Inflammatory macrophage treated with lipopolysaccharide for 4 hours (primary cell): ENCODE measurements at places on chromosomes 16 and 17.

- peak; percentile 19 for DNase-seq
Measured at GRCh38 chr17:39197380-39198185, at the start of gene CACNB1. CACNB1 (minus strand) TSS chr17:39197669; CDS start chr17:39197495, 174 bp downstream.

DNA sequence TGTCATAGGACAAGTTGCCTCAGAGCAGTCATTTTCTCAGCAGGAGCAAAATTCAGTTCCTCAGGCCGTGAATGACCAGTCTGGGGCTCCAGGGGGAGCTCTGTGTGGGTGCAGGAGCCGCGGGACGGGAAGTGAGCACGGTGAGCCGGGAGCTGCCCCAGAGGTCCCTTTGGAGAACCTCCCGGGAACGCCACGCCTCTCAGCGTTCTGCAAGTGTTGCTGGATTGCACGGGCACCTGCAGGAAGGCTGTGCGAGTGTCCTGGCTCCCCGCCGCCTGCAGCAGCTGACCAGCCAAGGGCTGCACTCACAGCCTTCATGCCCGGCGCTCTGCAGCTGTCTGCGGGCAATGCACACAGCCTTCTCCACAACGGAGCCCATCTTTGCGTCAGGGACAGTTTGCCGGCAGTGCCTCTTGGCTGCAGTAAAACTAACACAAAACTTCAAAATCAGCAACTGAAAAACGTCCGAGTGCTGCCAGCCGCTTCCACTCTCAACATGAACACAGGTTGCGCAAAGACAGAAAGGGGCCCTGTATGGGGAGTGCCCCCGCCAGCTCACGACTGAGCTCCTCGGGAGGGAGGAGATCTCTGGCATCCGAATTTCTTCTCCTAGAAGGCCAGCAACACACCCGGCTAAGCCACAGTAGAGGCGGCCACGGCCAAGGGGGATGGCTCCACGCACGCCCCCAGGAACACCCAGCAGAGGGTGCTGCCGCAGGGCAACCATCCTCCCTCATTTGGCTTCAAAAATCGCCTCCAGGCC is 16.0 kb downstream of the NDUFAF8 start:
- peak; percentile 86 for DNase-seq

DNA sequence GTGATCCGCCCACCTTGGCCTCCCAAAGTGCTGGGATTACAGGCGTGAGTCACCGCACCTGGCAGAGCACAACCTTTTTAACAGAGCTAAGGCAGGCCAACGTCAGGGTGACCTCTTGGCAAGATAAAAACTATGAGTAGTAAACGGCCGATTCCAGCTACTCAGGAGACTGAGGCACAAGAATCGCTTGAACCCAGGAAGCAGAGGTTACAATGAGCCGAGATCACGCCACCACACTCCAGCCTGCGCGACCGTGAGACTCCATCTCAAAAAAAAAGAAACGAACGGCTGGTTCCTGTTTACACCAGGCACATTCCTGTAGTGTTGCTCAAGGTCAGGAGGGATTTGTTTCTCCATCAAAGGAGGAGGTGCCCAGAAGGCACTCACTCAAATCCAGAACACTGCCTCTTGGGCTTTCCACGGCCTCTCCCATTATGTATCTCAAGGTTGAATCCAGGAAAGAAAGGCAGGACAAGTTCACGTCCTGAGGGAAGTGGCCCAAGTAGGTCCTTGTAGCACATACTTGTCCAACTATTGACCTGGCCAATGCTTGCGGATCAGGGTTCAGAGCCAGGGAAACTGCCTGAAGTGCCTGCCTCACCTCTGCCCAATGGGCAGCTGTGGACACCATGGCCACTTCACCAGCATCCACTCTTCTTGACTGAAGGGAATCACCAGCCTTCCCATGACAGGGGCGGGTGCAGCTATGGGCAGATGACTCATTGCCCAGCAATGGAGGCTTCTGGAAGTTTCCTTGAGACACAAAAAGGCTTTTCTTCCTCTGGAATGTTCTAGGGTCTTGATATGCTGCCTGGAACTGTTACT is 13.5 kb downstream of the KNOP1 start:
- peak; percentile 32 for DNase-seq

DNA sequence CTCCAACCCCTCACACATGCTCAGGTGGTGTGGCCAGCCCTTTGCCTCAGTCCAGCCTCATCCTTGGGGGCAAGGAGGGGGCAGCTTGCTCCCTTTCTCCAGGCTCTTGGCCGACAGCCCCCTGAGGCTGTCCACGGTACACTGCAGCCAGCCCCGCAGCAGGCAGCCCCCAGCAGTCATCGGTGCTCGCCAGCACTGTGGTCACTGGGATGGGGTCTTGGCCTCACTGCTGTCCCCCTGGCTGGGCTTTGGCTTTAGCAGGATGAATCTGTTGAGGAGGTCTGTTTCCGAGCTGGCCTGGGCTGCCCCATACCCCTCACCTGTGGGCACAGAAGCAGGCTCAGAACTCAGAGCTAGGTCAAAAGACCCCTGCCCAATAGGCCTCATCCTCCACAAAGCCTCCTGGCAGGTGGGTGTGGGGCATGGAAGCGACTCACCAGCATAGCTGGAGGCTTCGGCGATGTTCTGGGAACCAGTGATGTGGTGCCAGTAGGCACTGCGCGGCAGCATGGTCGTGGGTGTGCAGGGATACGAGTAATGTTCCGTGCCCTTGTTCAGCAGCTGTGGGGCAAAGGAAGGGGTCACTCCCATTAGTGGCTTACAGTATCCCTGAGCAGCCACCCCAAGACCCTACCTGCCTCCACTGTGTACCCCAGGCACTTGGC is 10.8 kb downstream of the POLR2C start:
- no peak for DNase-seq

DNA sequence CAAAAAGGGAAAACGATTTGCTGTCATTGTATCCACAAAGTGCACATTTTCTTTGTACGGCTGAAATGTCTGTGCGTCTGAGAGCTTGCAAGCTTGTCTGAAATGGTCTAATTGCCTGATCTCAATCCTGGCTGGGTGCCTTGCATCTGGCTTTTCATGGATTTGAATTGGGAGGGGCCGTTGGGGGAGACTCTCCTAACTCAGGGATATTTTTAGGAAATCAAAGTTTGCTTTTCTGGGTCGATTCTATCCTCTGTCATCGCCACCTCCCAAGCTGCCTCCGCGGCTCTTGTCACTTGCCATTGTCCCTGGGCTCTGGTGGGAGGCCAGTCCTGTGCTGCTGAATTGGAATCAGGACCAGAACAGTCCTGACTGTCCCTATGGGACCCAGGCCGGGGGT is 33.3 kb upstream of the MGAT5B start:
- DNase-seq: no peak

- no peak for DNase-seq
Measured at GRCh38 chr16:58960484-58960883, 226.4 kb upstream of the GOT2 start.

GRCh38 chr17:77957235-77957856 is 1.2 kb upstream of the TNRC6C start:
- peak; percentile 68 for DNase-seq

DNA sequence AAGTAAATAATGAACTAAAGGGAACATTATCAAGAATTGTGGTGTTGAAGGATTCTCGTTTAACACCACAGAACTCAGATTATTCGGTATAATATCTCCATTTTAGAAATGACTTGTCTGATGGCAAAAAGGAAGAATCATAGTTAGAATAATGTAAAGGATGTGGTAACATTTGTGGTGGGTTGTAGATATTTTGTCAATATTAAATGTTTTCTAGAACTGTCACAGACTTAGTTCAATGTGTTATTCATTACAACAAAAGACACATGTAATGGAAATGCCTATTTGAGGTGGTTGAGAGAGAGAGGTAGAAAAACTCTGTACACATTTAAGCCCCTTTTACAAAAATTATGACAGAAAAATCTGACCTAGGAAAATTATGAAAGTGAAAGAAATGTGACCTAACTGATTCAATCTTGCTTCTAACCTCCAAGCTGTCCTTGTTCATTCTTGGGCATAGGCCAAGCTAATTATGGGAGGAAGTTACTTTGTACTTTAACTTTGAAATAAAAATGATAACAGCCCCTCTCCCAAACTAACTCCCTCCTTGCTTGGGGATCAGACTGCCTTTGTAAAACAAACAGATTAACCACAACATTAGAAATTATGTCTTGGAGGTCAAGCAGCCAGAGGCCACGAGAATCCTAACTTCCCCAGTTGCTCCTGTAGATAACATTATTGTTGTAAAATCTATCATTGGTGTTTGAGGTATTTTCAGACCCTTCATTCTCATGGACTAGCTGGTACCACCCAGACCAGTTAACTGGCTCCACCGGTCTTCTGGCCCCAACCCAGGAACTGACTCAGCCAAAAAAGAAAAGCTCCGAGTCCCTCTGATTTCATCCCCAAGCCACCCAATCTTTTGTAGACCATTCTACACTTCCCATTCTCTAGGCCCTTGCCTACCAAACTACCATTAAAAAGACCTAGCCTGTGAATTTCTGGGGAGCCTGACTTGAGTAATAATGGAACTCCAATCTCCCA is 1287.8 kb upstream of the CDH8 start:
- no peak for DNase-seq

DNA sequence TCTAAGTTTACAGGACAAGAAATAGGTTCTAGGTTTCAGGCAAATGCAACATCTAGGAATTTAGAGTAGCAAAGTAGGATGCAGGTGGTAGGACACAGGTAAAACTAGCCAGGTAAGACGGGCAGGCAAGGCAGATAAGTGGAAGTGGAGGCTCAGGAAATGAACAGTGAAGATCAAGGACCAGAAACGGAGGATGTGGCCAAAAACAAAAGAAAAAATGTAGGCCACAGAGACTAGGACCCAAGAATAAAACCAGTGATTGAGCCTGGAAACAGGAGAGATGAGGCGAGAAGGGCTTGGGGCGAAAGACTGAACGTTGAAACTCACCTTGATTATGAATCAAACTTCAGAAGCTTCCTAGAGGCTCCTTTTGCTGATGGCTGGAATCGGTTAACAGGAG is 24.0 kb downstream of the CPSF4L start:
- DNase-seq: no peak

GRCh38 chr16:67708368-67708771 is 10.7 kb downstream of the GFOD2 start:
- no peak for DNase-seq

DNA sequence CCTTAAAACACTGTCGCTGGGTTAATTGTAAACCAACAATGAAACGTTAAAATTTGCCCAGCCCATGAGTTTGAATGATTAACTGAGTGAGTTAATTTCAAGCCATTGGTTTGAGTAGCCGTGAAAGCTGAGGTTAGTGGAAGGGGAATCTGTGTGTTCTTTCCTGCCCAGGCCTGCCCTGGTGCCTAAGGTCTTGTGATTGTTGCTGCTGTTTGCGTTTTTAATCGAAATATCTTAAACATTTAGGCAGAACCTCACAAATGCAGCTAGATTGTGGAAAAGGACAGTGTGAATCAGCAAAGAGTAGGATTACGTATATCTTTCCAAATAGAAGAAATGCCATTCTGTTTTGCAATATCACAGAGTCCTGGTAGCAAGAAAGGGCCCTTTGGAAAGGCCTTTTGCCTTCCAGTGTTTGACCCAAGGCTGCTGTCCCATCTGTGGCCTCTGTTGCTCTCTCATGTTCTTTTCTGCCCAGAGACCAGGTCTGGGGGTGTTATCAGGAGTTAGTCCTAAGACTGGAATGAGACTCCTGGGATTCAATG is 113.8 kb downstream of the MSI2 start:
- DNase-seq: peak; percentile 70

GRCh38 chr16:57196753-57197152 is 10.6 kb downstream of the RSPRY1 start:
- no peak for DNase-seq

DNA sequence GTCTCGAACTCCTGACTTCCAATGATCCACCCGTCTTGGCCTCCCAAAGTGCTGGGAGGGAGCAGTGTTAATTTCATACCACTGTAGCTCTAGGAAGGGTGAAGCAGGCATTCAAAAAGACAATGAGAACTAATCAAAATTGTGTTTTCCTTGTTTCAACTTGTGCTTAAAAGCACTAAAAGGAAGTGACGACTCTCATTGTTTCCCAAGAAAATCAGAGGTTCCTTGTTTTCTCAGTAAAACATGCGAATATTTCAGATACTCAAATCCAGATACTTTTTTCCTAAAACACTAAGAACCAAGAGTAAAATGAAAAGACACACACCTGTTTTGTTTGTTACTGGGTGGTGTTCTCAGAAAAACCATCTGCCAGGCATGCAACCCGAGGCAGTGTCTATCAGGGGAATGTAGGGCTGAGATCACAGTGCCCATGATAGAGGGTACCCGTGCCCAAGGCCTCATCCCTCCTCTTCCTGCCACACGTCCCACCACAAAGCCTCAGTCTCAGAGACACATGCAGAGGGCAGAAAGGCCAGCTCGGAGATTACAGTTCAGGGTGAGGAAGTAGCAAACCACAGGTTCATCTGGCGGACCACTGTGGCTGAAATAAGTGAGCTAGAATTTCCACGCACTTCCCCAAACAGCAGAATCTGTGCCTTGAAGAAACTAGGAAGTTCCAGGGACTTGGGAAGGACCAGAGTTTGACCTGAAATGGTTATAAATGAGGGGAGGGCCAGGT is 33.7 kb downstream of the GINS3 start:
- peak; percentile 73 for DNase-seq

DNA sequence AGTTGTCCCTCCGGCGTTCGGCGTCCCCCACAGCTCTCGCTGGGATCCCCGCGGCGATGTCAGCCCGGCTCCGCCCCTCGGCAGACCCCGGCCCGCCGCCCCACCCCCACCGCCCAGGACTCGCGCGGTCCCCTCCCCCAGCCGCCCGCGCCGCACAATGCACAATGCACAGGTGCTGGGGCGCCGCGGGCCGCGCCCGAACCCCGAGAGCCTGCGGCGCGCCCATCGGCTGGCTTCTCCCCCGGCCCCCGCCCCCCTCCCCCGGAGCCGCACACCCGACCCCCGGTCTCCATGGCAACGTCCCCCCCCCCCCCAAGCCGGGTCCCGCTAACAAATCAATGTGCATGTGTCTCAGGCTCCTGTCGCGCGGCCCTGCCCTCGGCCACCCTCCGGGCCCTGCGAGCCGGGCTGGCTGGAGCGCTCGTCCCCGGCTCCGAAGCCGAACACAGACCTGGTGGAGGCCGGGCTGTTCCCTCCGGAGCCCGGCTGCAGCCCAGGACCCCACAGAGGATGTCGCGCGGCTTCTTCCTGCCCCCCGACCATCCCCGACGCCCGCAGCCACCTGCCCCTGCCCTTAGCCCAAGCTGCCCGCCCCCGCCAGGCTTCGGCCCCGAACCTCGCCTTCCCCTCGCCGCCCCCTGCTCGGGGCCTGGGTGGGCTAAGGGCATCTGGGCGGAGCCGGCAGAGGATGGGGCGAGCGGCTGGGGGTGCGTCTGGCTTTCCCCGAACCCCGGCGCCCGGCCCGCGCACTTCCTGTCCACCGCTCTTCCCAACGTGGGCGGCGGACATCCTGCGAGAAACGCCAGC is 818 bp upstream of the CBX8 start:
- no peak for DNase-seq

DNA sequence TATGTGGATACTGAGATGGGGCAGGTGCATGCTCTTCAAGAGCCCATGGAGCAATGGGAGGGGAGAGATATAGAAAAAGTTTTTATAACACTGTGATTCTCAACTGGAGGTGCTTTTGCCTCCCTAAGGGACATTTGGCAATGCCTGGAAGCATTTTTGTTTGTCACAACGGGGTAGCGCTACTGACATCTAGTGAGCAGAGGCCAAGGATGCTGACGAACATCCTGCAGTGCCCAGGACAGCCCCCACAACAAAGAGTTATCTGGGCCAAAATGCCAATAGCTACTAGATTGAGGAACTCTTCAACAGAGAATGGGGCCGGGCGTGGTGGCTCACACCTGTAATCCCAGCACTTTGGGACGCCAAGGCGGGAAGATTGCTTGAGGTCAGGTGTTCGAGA is 67.2 kb upstream of the CLEC3A start:
- DNase-seq: no peak
